ENCODE measurements at places on chromosomes 13 and 19.
A peak's percentile ranks its signal among the peaks of the same experiment; 100 is the strongest.

DNA sequence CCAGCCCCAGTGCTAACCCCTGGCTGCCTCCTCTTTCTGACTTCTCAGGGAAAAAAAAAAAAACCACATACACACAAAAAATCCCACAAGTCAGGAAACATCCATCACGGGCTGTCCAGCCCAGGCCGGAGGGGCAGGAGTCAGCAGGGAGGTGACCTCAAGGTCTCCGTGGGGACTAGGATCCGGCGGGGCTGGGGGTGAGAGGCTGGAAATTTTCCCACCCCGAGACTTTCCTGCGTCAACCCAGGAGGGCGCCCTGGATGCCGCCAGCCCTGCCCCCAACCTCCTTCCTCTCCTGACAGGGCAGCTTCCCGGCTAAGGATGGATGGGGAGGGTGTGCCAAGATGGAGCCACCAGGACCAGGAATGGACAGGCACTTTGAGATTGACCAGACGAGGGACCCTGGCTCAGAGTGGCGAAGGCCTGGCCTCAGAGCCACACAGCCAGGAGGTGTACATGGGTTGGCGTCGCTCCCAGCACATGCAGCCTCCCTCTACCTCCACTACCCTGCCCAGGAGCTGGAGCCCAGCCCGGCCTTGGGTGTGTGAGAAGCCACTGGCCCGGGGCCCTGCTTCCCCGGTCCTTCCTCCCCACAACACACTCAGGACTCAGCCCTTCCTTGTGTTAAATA, 33.3 kb downstream of the BLOC1S3 start:
- no peak for DNase-seq

DNA sequence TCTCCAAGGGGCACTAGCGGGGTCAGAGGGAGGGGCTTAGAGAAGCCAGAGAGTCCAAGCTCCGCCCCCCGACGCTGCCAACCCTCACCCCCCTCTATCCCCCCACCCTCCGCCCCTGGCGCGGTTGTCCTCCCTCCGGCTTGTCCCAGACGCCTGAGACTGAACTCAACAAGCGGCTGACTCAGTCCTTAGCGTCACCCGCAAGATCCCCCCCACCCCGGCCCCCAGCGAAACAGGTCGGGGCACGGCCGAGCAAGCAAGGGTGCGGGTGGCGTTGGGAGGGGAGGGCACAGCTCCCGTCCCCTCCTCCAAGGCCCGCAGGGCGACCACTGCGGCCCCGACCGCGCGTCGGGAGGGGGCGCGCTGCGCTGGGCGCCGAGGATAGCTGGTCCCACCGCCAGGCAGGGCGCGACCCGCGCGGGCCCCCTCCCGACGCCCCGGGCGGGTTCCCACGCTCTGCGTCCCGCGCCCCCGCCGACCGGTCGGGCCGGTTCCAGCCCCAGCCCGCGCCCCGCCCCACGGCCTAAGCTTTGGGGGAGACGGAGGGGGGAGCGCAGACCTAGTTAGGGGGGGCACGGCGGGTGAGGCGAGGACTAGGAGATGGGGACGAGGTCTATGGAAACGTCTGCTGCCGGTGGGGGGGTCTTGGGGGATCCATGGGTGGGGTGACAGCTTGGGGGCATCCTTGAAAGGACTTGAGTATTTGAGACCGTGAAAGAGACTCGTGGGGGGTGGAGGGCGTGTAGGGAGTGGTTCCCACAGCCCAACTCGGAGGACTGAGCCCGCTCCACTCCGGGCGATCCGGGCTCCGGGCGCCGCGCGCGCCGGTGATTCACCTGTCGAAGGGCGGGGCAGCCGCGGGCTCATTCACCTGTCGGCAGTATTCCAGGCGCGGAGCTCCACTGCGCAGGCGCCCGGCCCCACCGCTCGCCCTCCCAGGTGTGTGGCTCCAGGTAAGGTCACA, 5.1 kb downstream of the NOTCH3 start:
- DNase-seq = peak; percentile 36

GRCh38 chr19:3036119-3036976, 7.3 kb upstream of the TLE2 start:
- peak; percentile 95 for DNase-seq

- DNase-seq = no peak
Measured at GRCh38 chr13:106032441-106032840, 503.0 kb downstream of the EFNB2 start.

DNA sequence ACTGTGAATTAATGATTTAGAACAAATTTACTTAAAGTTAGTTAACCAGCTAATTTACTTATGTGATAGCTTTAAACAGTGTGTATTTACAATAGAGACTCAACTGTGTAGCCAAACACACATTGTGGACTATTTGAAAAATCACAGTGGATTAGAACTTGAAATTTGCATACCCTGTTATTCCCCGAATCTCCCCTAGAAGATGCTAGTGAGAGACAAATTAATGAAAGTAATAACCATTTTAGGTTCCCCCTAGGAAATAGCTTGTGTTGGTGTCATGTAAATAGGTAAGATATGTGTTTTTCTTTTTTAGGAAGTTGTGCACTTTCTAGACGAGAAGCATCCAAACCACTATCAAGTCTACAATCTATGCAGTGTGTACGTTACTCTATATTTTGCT, 98.5 kb downstream of the C1QTNF9 start:
- no peak for DNase-seq

All from NCI-H2107 (cell line).